ENCODE measurements at places on chromosomes 13 and 19.
A peak's percentile ranks its signal among the peaks of the same experiment; 100 is the strongest.

- DNase-seq: peak; percentile 36
Measured at GRCh38 chr19:31214997-31215396, 134.2 kb downstream of the TSHZ3 start.

DNA sequence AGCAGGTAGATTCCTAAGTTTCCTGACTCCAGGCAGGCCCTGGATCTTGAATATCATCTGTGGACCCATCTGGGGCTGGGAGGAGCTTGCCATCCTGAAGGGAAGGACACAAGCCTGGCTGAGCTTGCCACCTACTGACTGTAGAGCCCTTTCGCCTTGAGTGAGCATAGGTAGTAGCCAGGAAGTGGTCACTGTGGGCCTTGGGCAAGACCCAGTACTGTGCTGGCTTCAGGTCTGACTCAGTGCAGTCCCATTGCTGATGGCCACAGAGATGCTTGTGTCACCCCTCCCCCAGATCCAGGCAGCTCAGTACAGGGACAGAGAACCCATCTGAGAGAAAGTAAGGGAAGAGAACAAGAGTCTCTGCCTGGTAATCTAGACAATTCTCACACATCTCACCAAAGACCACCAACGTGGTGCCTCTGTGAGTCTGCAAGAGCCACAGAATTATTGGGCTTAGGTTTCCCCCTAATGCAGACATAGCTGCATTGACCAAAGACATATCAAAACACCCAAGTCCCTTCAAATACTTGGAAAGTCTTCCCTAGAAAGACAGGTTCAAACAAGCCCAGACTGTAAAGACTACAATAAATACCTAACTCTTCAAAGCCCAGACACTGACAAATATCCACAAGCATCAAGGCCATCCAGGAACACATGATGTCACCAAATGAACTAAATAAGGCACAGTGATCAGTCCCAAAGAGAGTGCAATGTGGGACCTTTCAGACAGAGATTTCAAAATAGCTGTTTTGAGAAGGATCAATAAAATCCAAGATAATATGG lies 108.2 kb upstream of the WASF3 start:
- no peak for DNase-seq

DNA sequence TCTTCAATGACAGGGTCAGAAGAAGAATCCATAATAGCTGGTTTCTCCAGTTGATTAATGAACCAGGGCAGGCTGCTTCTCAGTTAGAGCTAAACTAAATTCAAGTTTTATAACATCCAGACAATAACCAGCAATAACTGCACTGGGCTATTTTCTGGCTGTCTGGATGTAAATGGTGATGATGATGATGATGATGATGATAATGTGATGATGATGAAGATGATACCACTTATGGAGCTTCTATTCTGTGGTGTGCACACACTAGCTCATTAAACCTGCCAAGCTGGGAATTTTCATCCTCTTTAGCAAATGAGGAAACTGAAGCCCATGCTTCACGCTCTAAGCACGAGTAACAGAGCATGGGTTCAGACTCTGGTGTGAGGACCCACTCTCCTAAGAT lies 132.2 kb downstream of the OXGR1 start:
- DNase-seq: no peak

- no peak for DNase-seq
Measured at GRCh38 chr13:100962585-100962984, 288.0 kb upstream of the TMTC4 start.

GRCh38 chr19:51148580-51148979 lies 6.5 kb downstream of the SIGLEC7 start:
- DNase-seq: no peak

- DNase-seq: no peak
Measured at GRCh38 chr13:84903391-84903790, 895.8 kb downstream of the SLITRK6 start.

DNA sequence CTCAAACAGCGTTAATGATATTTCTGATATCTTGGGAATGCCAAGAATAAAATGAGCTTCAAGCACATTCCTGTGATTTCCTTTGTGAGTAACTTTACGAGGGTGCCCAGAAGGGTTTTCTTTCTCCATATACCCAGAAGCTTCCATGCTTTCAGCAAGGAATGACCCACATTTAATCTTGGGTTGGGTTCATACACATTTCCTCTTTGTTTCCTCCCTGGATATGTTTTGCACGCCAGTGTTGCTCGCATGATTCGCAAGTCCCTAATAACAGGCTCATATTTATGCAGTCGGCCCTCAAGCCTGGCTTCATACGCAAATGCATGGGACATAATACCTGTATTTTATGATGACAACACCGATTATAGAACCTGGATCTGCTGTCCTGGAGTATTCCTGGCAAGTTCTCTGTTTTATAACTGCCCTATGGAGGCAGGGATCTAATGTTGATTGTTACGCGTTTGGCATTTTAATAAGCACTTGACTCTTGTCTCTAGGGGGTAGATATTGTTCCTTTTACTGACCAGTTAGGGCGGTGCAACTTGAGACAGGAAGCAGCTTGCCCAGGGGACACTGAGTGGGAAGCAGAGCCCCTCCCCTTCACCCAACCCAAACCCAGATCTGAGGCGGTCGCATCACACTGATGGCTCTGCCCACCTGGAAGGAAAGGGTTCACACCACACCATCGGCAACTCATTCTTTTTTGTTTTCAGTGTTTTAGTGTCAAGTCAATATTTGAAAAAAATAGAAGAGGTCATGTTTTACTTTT lies 220.4 kb upstream of the SOX1 start:
- no peak for DNase-seq

GRCh38 chr13:51015973-51016372 lies 95.1 kb downstream of the C13orf42 start:
- no peak for DNase-seq

GRCh38 chr19:1312767-1313694 lies 27.4 kb downstream of the EFNA2 start:
- DNase-seq: peak; percentile 69

DNA sequence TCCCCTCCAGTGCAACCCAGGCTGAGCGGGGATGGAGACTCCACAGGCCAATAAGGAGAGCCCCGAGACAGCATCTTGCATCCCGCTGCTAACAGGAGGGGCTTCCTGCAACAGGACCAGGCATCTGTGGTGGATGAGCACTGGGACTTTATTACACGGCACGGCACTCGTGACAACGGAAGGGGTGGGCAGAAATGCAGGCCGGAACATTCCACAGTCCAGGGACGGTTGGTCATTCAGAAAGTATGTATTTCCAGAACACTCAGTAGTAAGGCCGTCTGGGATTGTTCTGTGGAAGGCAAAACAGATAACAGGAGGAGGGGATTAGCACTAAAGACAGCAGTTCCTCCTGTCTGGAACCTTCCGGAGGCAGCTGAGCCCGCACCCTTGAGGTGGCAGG lies 3.3 kb upstream of the TM6SF2 start:
- peak; percentile 44 for DNase-seq

- DNase-seq: no peak
Measured at GRCh38 chr13:73195091-73195490, 136.3 kb downstream of the KLF5 start.

DNA sequence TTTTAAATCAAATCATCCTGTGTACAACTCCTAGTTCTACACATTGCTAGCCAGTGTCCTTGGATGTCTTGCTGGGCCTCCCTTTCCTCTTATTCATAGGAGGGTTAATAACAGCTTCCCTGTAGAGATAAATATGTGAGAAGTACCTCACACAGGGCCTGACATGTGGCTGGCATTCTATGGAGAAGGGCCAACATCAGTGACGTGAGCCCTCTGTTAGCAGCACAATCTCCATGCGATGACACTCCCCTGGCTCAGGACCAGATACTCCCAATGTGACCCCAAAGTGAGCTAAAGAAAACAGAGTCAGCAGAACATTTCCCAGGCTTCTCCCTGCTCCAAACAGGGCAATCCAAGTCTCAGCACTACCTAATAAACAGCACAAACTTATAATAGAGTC lies 818.4 kb downstream of the DIAPH3 start:
- DNase-seq: peak; percentile 11

DNA sequence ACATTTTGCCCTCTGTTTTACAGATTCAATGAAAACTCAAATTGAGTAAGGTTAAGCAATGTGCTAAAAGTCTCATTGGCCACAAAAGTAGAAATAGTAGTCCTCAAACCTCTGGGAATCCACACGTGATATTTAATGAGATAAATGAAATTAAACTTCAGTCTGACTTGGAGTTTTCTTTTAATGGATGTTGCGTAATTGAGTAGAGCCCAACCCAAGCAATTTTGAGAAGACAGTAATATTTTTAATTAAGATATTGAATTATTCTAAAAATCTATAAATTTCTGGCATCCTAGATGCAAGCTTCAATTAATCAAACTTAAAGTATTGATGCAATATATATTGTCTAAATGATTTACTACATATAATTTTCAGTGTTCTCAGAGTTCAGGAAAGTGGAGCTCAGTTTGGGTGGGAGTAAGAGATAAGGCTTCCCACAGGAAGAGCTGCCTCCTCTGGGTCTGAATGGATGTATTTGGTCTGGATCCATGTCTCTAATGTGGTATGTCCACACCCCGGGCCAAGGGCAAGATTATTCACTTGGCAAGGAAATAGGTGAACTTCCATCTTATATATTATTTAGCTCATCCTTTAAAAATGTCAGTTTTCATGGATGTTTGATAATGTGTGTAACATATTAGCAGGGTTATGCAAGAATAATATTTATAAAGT lies 6.9 kb downstream of the MBNL2 start:
- DNase-seq: no peak

GRCh38 chr19:41872775-41873647 lies 4.1 kb upstream of the CD79A start:
- peak; percentile 64 for DNase-seq
